ENCODE measurements at places on chromosomes 4 and X.

- DNase-seq: no peak
These were observed 196.2 kb upstream of the TENT5D start for GRCh38 chrX:80223982-80224579.

DNA sequence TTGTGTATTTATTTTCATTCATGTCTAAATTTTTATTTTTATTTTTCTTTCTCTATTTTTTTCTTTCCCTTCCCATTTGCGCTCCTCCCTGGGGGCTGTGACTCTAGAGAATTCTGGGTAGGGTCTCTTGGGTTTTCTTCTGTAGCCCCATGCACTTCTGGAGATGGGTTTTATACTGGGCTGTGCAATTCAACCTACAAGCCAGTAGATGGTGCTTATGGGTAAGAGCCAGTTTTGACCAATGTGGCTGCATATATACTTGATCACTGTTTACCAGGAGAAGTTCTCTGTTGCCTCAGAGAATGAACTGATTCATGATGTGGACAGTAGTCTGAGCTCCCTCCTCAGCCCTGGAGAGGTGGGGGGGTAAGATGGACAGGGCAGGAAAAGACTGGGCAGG is 614.6 kb downstream of the PCDH19 start:
- no peak for DNase-seq

DNA sequence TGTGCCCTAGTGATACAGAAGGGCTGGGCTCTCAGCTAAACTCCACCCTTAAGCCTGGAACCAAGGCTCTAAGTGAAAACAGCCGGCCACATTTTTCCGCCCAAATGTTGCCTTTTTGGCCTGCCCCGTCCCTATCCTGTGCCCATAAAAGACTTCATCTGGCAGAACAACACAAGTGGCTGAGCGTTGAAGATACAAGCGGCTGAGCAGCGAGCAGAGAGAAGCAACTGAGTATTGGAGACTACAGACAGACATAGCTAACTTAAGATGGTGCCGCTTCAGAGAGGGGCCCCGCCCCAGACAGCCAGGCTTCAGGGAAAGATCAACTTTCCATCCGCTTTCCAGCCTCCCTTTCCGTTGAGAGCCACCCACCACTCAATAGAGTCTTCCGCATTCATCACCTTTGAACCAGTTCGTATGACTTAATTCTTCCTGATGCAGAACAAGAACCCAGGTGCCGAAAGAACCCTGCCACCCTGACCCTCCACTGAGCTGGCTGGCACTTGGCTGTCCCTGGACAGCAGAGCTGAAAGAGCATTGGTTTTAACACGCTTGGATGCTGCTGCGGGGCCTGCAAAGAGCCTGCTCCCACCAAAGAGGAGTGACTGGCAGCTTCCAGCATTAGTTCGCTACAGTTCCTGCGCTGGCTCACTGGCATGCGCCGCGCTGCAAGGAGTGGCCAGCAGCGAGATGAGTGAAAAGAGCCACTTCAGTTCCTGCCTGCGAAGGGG is 853.2 kb upstream of the INTU start:
- peak; percentile 42 for DNase-seq

DNA sequence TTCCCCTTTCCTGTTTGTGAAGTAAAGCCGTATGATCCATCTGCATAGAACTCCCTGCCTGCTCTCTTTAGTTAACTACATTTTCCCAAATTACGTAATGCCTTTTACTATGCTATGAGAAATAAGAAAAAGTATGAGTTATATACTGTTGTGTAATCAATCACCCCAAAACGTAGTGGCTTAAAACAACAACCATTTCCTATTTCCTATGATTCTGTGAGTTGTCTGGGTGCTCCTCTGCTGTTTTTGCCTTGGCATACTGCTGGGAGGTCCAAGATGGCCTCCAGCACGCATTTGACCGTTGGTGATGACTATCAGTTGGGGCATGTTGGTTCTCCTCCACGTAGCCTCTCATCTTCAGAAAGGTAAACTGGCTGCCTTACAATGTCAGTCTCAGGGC is 39.8 kb downstream of the BBS12 start:
- DNase-seq: no peak

- DNase-seq: no peak
These were observed 50.2 kb upstream of the PDE5A start for GRCh38 chr4:119678761-119679160.

DNA sequence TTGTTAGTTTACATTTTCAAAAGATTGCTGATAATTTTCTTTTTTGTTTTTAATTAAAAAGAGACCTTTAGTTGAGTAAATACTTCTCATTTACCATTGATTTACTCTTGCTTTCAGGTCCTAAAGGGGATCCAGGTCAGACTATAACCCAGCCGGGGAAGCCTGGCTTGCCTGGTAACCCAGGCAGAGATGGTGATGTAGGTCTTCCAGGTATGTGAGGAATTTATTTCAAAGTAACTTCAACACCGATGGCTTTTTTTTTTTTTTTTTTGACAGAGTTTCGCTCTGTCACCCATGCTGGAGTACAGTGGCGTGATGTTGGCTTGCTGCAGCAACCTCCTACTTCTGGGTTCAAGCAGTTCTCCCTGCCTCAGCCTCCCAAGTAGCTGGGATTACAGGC is 135.1 kb downstream of the IRS4 start:
- no peak for DNase-seq

GRCh38 chr4:10006601-10007435 is 14.5 kb downstream of the SLC2A9 start:
- no peak for DNase-seq

- no peak for DNase-seq
These were observed 566.2 kb downstream of the DACH2 start for GRCh38 chrX:86714441-86714840.

GRCh38 chrX:135346975-135347374 is 37.7 kb downstream of the ETDC start:
- no peak for DNase-seq
